Activated naive CD8-positive, alpha-beta T cell treated with anti-CD3 and anti-CD28 coated beads, Interleukin-2, amount 10 ng/mL, durations not matched to agents 7 days and 5 days (primary cell): ENCODE measurements at places on chromosomes 7 and 10. TPM values are rescaled to one million over a fixed set of nuclear protein-coding genes. Genes with fewer than 3 reads are reported as not detected.

Gene ADCY1
- 0.14 TPM for total RNA-seq

Gene ARHGAP12
- 15.9 TPM for total RNA-seq

- peaks cover 10% of the 10 kb centered on the region for H3K27me3 ChIP-seq
- no peak overlapping the region for H3K27ac ChIP-seq
- H3K36me3 ChIP-seq: peaks cover 2% of the 10 kb centered on the region
- no peaks in the 10 kb centered on the region for H3K4me1 ChIP-seq
- no peak overlapping the region for H3K4me3 ChIP-seq
Observed at GRCh38 chr7:50775836-50776235, 6.9 kb downstream of the GRB10 start.

DNA sequence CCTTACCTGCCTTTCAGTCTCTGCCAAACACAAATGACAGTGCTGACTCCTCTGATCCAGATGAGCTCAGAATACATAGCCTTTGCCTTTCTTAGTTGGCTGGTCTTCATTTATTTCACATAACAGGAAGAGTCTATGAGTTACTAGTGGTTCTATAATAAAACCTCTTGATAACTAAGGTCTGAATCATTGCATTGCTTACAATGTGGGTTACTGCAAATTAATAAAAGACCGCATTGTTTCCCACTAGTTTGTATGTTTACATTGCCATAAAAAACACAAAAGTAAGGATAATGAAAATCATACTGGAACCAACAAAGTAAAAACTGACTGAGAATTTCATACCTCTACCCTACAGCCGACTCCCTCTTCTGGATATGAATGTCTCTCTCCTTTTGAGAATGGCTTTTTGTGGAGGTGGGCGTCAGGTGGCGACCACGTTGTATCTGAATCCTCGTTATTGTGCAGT is 62.0 kb upstream of the AKR1E2 start:
- no peak overlapping the region for H3K27ac ChIP-seq
- no peak for DNase-seq
- no peaks in the 10 kb centered on the region for H3K4me1 ChIP-seq
- no peak overlapping the region for H3K4me3 ChIP-seq
- H3K27me3 ChIP-seq: peaks cover 32% of the 10 kb centered on the region

Gene EPO
- total RNA-seq: not detected

DNA sequence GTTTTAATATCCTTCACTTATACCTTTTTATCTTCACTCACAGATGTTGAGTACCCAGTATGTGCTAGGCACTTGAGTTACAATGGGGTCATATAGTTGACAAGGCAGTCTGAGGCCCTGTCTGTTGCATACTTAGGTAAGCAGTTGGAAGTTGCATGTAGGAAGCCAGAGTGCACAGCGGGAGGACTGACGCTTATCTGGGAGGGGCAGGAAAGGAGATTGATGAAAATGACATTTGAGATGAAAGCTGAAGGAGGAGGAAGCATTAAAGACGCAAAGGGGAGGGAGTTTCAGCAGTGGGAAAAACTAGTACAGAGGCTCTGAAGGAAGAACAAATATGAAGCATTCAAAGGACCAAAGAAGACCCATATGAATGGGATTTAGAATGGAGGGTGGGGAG is 266.2 kb downstream of the HTR7 start:
- H3K27ac ChIP-seq: no peak overlapping the region
- H3K27me3 ChIP-seq: peaks cover 3% of the 10 kb centered on the region
- no peaks in the 10 kb centered on the region for H3K36me3 ChIP-seq
- DNase-seq: no peak
- H3K4me1 ChIP-seq: no peaks in the 10 kb centered on the region
- H3K4me3 ChIP-seq: no peak overlapping the region

DNA sequence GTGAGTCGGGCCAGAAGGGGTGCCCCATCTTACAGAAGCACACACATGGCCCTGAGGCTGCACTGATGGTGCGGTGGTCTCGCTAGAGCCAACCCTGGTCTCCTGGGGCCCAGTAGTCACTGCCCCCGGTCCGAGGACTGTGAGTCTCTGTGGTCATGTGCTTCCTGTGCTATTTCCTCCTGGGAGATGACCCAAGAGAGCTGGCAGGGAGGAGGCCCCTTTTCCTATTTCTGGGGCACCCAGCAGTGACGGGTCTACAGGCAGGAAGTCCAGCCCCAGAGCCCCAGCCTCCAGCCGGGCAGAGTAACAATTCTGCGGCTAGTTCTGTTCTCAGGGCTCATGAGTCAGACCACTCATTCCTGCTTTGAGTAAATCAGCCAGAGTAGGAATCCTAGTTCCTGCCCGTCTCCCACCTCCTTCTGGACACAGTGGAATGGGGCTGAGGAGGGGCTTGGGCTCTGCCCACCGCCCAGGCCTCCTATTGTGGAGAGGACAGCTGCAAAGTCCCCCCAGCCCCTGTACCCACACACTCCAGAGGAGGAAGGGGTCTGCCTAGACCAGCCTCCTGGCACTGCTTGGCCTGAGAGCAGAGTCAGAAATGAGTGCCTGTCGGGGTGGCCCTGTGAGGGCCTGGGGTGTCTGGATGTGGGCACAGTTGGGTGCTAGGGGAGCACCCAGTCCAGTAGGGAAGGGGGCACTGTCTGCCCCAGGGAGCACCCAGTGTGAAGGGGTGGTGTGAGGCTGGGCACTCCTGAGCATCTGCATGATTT is 80.5 kb upstream of the PPIF start:
- DNase-seq: no peak
- peak overlapping the region; percentile 40 for H3K27ac ChIP-seq

DNA sequence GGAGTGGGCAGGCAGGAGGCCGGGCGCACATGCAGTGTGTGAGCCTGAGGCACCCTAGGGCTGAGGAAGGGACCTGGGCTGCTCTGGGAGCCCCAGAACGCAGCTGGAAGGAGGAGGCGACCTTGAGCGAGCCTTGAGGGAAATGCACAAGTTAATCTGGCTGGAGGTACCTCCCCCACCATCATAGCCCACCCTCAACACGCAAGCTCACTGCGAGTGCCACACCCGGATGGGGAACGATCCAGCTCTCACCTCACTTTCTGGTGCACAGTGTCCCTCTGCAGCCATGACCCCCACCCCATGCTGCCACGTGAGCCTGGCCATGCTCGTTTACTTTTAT is 162.4 kb upstream of the PPP2R2D start:
- DNase-seq: no peak
- no peak overlapping the region for H3K4me3 ChIP-seq
- no peaks in the 10 kb centered on the region for H3K36me3 ChIP-seq
- H3K27ac ChIP-seq: no peak overlapping the region

Gene NUTM2E
- not detected for total RNA-seq

- no peaks in the 10 kb centered on the region for H3K36me3 ChIP-seq
- H3K4me1 ChIP-seq: no peaks in the 10 kb centered on the region
- peaks cover 5% of the 10 kb centered on the region for H3K27me3 ChIP-seq
- H3K27ac ChIP-seq: no peak overlapping the region
Observed at GRCh38 chr7:36227223-36227622, 74.2 kb downstream of the EEPD1 start.

Gene OR2A7
- total RNA-seq: 2.1 TPM

GRCh38 chr7:139735912-139736595 is 41.7 kb downstream of the HIPK2 start:
- H3K4me1 ChIP-seq: peaks cover 36% of the 10 kb centered on the region
- no peak for DNase-seq
- no peaks in the 10 kb centered on the region for H3K27me3 ChIP-seq
- peaks cover 10% of the 10 kb centered on the region for H3K36me3 ChIP-seq

GRCh38 chr7:128860158-128861073 is 2.2 kb upstream of the ATP6V1F start:
- H3K27me3 ChIP-seq: peaks cover 1% of the 10 kb centered on the region
- peaks cover 15% of the 10 kb centered on the region for H3K4me1 ChIP-seq
- H3K36me3 ChIP-seq: no peaks in the 10 kb centered on the region
- H3K27ac ChIP-seq: peak overlapping the region; percentile 3
- no peak overlapping the region for H3K4me3 ChIP-seq

GRCh38 chr7:4017785-4018184 is 664.3 kb upstream of the FOXK1 start:
- no peak overlapping the region for H3K27ac ChIP-seq
- no peaks in the 10 kb centered on the region for H3K27me3 ChIP-seq
- no peaks in the 10 kb centered on the region for H3K36me3 ChIP-seq
- DNase-seq: no peak
- H3K4me3 ChIP-seq: no peak overlapping the region

Gene CPA5
- total RNA-seq: 9.4 TPM

- no peaks in the 10 kb centered on the region for H3K36me3 ChIP-seq
- H3K4me1 ChIP-seq: no peaks in the 10 kb centered on the region
- no peaks in the 10 kb centered on the region for H3K27me3 ChIP-seq
Observed at GRCh38 chr10:108409306-108409705, 1244.8 kb upstream of the SORCS1 start.

Gene PDCD11
- 45.1 TPM for total RNA-seq

Gene H2AZ2
- total RNA-seq: 359 TPM

GRCh38 chr10:114498413-114499111 is 94.3 kb upstream of the AFAP1L2 start:
- H3K36me3 ChIP-seq: peaks cover 24% of the 10 kb centered on the region
- no peak for DNase-seq
- peak overlapping the region; percentile 90 for H3K27ac ChIP-seq
